Smooth muscle cell of the umbilical artery (primary cell): ENCODE measurements at places on chromosomes 2 and 18. TPM values are rescaled to one million over a fixed set of nuclear protein-coding genes. Genes with fewer than 3 reads are reported as not detected.

RBKS gene
- 0.69 and 1.5 TPM in 2 replicates for total RNA-seq

SPEG gene
- 36.2 and 61.6 TPM in 2 replicates for total RNA-seq

INPP1 gene
- 8.6 and 9.1 TPM in 2 replicates for total RNA-seq

HOXD13 gene
- total RNA-seq = 2.2 and 2.4 TPM in 2 replicates

DSC2 gene
- total RNA-seq = 2.8 and 3.3 TPM in 2 replicates

ST3GAL5 gene
- 12.8 and 14.9 TPM in 2 replicates for total RNA-seq

KANSL3 gene
- total RNA-seq = 36.5 and 37.4 TPM in 2 replicates
